ENCODE measurements at places on chromosomes 6 and 20.

GRCh38 chr20:3093861-3094361, 9.4 kb upstream of the AVP start:
- no peak for DNase-seq

GRCh38 chr6:158991017-158991723, 8.8 kb downstream of the RSPH3 start:
- no peak for DNase-seq

DNA sequence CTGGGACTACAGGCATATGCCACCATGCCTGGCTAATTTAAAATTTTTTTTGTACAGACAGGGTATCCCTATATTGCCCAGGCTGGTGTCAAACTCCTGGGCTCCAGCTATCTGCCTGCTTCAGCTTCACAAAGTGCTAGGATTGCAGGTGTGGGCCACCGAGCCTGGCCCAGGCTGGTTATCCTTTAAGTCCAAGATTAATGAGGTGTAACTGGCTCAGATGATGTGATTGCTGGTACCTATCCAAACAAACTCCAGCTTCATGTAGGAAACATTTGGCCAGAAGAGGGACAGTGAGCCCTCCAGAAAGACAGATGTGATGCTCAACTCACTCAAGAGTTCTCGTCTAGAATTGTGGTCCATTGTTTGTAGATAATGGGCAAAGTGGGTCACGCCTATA, 9.2 kb upstream of the ZNF318 start:
- DNase-seq = no peak

GRCh38 chr6:109718991-109719390, 27.9 kb downstream of the FIG4 start:
- no peak for DNase-seq

DNA sequence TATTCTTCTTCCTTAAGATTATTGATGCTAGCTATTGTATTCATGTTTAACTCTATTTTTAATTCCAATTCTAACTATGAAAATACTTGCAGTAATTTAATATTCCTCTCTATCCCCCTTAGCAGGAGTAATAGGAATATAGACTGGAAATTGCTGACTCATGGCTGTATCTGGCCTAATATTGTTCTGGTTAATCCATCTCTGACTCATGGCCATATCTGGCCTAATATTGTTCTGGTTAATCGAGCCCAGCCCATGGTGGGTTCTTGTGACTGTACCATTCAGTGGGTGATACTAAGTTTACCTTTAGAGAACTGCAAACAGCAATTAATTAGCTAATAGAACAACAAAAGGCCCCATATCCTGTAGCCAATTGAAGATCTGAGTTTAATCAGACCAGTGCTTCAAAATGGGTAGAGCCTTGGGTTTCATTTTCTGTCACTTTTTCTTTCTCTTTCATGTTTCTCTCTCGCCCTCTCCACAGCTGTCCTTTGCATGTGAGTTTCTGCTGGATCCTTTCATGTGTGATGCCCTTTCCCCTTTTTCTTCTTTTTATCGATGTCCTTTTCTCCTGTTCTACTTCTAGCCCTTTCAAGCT, 50.6 kb downstream of the SLC22A3 start:
- DNase-seq = no peak

DNA sequence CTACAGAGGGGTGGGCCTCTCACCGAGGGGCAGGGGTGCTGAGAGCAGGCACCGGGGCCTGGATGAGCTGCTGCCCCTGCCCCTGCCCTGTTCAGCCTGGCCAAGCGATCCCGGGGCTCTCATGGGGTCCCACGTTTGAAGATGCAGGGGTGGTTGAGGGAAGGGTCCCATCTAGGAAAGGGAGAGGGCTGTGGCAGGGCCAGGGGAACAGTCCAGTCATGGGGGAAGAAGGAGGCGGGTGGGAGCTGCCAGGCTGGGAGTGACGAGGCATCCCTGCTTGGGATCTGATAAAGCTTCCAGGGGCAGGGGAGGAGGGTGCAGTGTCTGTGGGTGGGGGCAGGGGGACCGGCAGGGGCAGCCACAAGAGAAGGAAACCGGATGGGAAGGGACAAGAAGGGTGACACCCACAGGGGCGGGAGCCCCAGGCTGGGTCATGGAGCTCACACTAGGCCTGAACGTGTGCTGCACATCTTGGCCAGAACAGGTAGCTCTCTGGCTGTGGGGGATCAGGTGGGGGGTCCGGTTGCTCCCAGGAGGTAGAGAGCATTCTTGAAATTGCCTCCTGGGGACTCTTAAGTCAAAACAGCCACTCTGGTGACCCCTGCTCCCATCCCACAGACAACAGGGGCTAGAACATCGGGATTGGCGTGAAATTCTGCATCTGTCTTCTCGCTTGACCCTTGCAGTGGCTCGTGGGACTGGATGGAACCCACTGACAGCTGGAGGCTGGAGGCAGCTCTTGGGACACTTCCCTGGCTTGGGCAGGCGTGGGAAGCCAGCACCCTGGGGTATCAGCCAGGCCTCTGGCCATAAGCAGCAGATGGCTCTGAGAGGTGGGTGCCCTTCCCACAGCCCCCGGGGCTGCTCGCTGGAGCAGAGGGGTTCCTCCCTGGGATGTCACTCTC, 58.0 kb upstream of the GATA5 start:
- no peak for DNase-seq

- DNase-seq = no peak
Measured at GRCh38 chr20:50272030-50272723, 81.5 kb downstream of the CEBPB start.

GRCh38 chr6:89731924-89732567, 87.5 kb downstream of the MDN1 start:
- no peak for DNase-seq

DNA sequence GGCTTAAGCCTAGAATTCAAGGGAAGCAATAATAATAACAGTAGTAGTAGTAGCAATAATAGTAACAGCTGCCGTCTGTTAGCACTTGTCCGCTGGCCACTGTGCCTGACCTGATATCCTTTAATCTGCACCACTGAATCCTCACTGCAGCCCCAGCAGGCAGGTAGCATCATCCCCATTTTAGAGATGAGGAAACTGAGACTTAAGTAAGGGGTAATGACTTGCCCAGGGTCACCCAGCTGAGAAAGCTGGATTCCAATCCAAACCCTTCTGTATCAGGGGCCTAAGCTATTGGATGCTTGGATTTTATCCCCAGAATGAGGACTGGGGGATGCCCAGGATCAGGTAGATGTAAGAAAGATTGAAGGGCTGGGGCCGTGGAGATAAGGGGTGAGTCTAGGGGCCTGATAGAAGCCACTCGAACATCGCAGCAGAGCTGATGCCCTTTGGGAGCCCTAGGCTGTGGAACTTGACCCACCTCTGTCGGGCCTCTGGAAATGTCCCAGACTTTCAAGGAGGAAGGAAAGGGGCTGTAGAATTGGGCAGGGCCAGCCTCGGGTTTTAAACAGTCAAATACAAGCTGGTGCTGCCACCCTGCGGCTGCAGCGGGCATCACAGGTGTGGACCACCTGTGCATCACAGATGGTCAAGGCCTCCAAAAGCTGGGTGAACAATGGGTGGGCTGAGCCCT, 102.1 kb upstream of the MYL9 start:
- peak; percentile 76 for DNase-seq

GRCh38 chr20:39853636-39854035, 835.4 kb downstream of the MAFB start:
- no peak for DNase-seq

DNA sequence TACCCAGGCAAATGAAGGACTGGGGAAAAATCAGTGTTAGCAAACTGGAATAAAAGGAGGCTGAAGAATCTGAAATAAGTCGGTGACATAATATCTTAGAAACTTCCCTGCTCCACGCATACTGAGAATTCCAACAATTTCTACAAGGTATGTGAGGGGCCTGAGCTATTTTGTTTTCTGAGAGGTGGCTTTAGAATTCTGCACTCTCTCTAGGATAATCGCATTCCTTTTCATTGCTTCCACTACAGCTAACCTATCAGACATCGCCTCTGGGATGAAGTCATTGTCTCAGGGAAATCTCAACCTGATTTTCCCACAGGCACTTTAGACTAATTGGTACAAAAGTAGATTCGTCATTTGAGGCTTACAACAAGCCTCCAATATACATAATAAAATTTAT, 740.8 kb downstream of the PHF3 start:
- DNase-seq = no peak

DNA sequence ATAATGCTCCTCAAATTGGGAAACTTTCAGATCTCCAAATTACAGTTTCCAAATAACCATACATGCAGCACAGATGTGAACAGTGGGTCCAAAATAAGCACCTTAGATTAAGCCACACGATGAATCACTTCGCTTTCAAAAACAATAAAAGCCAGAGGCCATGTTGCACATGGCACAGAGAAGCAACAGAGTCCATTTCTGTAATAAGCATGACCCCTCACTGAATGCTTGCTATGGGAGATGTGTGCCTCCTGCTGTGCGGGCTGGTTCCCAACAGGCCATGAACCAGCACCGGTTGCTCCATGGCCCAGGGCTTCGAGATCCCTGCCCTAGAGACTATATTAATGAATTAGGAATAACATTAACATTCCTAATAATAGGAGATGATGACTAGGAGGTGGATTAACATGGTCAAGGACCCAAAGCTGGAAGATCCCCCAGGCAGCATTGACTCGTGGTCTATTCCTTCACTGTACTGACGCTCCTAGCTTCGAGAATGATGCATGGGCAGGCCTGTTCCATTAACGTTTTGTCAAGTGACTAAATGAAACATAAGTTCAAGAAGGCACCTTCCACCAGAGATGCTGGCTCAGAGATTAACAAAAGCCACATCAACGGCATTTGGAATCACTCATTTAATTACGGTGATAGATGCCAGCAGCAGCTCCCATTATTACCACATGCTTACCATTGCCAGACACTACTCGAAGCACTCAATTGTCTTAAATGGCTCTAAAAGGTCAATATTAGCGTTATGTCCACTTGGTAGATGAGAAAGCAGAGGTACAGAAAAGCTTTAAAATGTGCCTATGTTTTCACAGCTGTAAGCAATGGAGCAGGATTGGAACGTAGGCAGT, 470.6 kb upstream of the AGPAT4 start:
- no peak for DNase-seq

GRCh38 chr6:169162752-169163407, 90.8 kb downstream of the THBS2 start:
- no peak for DNase-seq

DNA sequence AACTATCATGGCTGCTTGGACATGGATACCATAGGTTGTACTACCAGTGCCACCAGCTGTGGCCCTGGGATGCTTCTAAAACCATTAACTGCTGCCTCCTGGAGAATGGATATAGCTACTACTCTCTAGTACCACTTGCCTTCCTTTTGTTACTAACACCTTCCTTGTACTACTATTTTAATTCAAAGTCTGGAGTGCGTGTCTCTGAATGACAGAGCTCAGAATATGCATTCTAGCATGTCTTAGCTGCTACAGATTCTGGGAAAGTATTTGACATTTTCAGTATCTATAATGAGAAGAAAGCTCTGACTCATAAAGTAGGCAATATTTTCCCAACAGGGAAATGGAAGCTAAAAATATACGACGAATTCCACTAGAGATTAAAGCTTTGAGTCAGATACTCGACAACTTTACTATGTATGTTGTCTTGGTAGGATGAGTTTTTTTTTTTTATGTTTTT, 112.3 kb downstream of the PFDN4 start:
- DNase-seq = no peak

GRCh38 chr6:164107297-164107995, 692.9 kb downstream of the QKI start:
- no peak for DNase-seq

DNA sequence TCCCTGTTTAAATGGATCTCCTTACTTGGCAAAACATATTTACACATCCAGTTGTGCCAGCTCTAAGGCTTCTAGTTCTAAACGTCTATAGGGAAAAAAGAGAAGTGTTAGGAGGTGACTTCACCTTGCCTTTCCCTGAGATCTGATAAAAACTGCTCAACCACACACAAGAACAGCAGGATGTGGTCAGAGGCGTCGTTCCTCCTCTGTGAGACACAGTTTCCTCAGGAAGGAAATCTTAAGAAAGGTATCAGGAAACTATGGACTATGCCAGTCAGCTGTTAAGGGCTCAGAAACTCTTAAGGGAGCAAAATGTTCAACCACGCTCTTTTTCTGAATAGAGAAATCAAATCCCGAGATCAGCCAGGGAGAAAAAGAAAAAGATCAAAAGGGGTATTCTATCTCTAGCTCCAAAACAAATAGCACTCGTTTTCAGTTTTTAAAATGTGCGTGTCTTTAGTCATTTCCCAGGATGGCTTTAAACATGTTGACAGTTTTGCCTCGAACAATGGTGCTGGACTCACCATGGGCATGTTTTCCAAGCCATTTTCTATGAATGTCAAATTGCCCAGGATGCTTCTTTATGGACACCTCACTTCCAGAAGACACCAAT, 154.5 kb downstream of the HACE1 start:
- DNase-seq = no peak

DNA sequence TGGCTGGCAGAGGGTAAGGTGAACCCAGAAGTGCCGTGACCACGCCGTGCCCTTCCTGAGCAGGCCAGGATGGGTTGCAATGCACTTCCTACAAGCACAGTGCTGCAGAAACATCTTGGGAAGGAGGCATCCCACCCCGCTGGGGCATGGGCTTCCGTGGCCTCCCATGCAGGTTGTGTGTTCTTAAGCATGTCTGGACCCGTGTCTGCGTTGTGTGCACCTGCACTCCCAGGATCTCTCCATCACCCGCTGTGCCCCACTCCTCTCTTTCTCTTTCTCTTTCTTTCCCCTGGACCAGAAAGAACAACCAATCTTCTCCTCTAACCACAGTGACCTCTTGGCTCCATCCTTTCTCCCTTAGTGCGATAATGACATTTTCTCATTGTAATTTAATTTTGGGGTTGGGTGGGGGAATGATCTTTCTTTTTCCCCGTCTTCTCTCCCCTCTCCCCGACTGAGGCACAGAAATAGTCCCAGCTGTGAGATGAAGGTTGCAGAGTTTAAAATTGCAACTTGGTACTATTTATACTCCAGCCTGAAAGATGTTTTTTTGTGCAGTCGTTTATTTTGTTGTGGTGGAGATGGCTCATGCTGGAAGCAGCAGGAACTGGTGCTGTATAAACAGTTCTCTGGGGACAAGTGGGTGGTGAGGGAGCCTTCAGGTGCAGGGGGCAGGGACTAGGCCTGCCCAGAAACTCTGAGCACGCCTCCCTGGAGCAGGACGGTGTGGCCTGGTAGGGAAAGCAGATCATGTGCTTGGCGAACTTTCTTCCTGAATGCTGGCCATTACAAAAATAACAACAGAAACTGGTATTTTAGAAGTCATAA, 20.5 kb downstream of the BCAS4 start:
- DNase-seq = no peak

- DNase-seq = no peak
Measured at GRCh38 chr6:23349521-23350147, 776.4 kb upstream of the NRSN1 start.

DNA sequence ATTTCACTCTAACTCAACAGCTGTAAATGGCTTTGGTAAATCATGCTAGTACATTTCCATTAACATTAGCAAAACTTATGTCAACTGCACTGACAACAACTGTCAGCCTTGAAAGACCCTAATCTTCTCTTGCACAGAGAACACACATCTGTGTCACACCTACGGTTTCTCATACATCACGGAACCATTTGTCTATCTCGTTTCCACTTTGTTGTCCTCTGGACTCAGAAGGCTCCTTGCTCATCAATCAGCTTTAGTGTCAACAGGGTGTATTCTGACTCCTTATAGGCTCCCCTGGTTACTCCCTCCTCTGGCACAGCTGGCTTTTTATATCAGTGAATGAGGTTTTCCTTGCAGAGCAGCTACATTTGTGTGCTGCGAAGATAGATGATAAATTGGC, 49.3 kb downstream of the CD83 start:
- no peak for DNase-seq
